ENCODE measurements at places on chromosomes 3 and 15.

DNA sequence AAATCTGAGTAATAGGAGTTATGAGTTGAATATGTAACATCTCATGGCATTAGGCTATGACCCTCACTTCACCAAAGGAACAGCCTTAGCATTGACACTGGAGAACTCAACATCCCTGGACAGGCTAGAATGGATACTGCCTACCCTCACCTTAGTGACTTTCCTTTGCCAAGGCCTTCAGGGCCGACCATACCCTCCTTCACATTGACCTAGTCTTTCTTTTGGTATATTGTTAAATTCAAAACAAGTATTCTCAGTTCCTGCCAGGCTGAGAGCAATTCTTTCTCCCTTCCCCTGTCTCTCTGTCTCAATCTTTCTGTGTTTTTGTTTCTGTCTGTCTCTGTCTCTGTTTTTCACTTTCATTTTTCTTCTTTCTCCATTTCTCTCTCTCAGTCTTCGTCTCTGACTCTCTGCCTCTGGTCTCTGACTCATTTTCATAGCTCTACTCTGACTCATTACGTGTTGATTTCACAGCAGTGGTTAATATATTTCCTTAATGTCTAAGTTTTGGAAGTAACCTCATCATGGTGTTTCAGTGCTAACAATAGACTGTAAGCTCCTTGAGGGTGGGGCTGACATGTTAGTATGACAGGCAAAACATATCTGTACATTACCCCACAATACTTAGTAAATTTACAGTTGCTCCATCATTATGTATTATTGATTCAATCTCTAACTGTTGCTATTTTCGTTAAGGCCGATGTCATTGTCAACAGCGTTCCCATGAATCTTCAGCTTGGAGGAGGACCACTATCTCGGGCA lies 32.5 kb downstream of the PARP15 start:
- H3K27me3 ChIP-seq = no peaks in the 10 kb centered on the region
- no peaks in the 10 kb centered on the region for H3K4me1 ChIP-seq
- no peak overlapping the region for H3K4me3 ChIP-seq
- H3K36me3 ChIP-seq = no peaks in the 10 kb centered on the region
- no peak for DNase-seq

DNA sequence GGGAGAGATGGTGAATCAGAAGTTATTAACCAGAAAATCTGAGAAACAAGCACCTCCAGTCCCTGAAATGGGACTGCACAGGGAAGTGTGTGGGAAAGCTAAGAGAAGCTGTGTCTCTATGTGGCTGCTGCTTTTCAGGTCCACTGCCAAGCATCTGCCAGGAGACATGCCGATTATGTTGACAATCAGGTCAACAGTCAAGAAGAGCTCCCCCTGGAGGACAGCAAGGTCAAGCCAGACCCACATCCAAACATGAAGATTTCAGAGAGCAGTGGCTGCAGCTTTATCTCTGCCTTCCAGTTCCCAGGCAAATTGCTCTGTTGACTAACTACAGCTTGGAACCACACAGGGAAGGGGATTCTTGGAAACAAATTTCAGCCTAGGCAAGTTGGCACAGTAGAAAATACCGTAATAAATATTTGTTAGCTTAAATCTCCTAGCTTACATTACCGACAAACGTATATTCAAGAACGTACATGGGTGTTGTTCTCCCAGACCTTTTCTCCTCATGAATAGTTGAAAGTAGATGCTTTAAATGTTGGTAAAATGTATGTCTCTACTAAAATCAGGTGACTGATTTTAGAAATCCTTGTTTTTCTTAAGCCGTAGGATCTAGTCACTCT lies 394.5 kb upstream of the RARB start:
- no peak overlapping the region for H3K27ac ChIP-seq
- DNase-seq = no peak
- no peaks in the 10 kb centered on the region for H3K27me3 ChIP-seq
- no peaks in the 10 kb centered on the region for H3K36me3 ChIP-seq
- no peaks in the 10 kb centered on the region for H3K4me1 ChIP-seq

GRCh38 chr3:68878322-68878721 lies 54.0 kb downstream of the TAFA4 start:
- H3K27ac ChIP-seq = no peak overlapping the region
- no peaks in the 10 kb centered on the region for H3K27me3 ChIP-seq
- no peaks in the 10 kb centered on the region for H3K36me3 ChIP-seq
- no peak for DNase-seq

GRCh38 chr3:98199020-98199419 lies 32.5 kb downstream of the OR5H15 start:
- no peaks in the 10 kb centered on the region for H3K4me1 ChIP-seq
- no peaks in the 10 kb centered on the region for H3K27me3 ChIP-seq
- H3K4me3 ChIP-seq = no peak overlapping the region
- DNase-seq = no peak
- no peaks in the 10 kb centered on the region for H3K36me3 ChIP-seq
- H3K27ac ChIP-seq = no peak overlapping the region

DNA sequence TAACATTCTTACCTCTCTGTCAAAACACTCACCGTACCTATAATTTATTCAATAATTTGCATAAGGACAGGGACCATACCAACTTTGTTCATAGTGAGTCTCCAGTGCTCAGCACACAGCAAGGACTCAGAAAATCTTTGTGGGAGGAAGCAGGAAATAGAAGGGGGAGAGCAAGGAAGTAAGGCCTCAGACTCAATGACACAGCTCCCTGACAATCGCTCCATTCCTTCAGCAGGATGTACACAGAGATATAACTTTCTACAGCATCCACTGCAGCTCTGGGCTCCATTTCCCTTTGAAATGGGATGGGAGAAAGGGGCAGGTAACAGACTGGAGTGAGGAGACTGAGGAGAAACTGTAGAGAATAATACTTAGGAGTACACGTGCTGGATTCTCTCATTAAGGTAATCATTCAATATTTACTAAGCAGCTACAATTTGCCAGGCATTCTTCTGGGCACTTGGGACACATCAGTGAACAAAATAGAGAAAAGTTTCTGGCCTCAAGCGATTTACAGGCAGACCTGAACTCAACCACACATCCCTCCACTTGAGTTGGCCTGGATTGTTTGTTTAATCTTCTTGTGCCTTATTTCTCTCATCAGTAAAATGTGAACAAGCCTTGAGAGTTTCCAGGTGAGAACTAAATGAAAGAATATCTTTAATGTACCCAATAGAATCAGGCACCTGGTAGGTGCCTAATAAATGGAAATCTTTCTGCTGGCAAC lies 330.3 kb upstream of the THBS1 start:
- no peaks in the 10 kb centered on the region for H3K36me3 ChIP-seq
- no peaks in the 10 kb centered on the region for H3K27me3 ChIP-seq
- DNase-seq = no peak
- H3K4me3 ChIP-seq = no peak overlapping the region
- no peak overlapping the region for H3K27ac ChIP-seq

- peaks cover 7% of the 10 kb centered on the region for H3K4me1 ChIP-seq
- H3K36me3 ChIP-seq = peaks cover 37% of the 10 kb centered on the region
- no peak overlapping the region for H3K4me3 ChIP-seq
- DNase-seq = no peak
These were observed 6.0 kb downstream of the POLG start for GRCh38 chr15:89328398-89329254.
